ENCODE measurements at places on chromosomes 5 and 9. TPM values are rescaled to one million over a fixed set of nuclear protein-coding genes. Genes with fewer than 3 reads are reported as not detected.

Gene MARCHF3
- 5.0 TPM for total RNA-seq

Gene PCDHB12
- 0.16 TPM for total RNA-seq

Gene ZFP37
- total RNA-seq: 3.7 TPM

Gene AQP3
- total RNA-seq: 6.6 TPM

Gene PMPCA
- total RNA-seq: 30.7 TPM

Gene CEP120
- 7.9 TPM for total RNA-seq

Gene TLR4
- total RNA-seq: 2.2 TPM

Gene IFNB1
- not detected for total RNA-seq

Gene RGS7BP
- not detected for total RNA-seq

Gene SPATA31C1
- not detected for total RNA-seq

Gene SOWAHA
- total RNA-seq: under 0.01 TPM

Gene SOX30
- not detected for total RNA-seq

Gene RAB14
- 20.5 TPM for total RNA-seq

Gene LRRC14B
- total RNA-seq: not detected

Gene F12
- total RNA-seq: 0.63 TPM

Gene TNFSF8
- not detected for total RNA-seq

Gene GRIN3A
- not detected for total RNA-seq

Gene TRPM6
- total RNA-seq: under 0.01 TPM

Gene SPINK1
- not detected for total RNA-seq

Gene PCDHA10
- 0.26 TPM for total RNA-seq

Gene ADCY2
- total RNA-seq: not detected

Gene LCN15
- not detected for total RNA-seq

Gene WDR38
- not detected for total RNA-seq

Gene ZNF367
- 0.09 TPM for total RNA-seq

Gene PTGS1
- 18.6 TPM for total RNA-seq

Gene CCDC127
- 7.6 TPM for total RNA-seq

Gene C5orf52
- total RNA-seq: not detected

Gene CAMK2A
- 0.47 TPM for total RNA-seq

Gene VLDLR
- 17.3 TPM for total RNA-seq

Gene TRIM36
- 0.09 TPM for total RNA-seq

Gene WNK2
- total RNA-seq: under 0.01 TPM

Gene SPINK6
- not detected for total RNA-seq

Gene OR13C2
- not detected for total RNA-seq

Gene SLC4A9
- not detected for total RNA-seq

Gene BSPRY
- not detected for total RNA-seq

Gene NPR3
- total RNA-seq: 74.7 TPM

Gene GTF3C4
- total RNA-seq: 9.3 TPM

Gene PCDHB9
- total RNA-seq: 0.16 TPM

Gene PCDHA1
- under 0.01 TPM for total RNA-seq
